Dorsolateral prefrontal cortex (tissue), 122 donors: ENCODE measurements at places on chromosomes 1 and 21.
A peak's percentile ranks its signal among the peaks of the same experiment; 100 is the strongest.

DNA sequence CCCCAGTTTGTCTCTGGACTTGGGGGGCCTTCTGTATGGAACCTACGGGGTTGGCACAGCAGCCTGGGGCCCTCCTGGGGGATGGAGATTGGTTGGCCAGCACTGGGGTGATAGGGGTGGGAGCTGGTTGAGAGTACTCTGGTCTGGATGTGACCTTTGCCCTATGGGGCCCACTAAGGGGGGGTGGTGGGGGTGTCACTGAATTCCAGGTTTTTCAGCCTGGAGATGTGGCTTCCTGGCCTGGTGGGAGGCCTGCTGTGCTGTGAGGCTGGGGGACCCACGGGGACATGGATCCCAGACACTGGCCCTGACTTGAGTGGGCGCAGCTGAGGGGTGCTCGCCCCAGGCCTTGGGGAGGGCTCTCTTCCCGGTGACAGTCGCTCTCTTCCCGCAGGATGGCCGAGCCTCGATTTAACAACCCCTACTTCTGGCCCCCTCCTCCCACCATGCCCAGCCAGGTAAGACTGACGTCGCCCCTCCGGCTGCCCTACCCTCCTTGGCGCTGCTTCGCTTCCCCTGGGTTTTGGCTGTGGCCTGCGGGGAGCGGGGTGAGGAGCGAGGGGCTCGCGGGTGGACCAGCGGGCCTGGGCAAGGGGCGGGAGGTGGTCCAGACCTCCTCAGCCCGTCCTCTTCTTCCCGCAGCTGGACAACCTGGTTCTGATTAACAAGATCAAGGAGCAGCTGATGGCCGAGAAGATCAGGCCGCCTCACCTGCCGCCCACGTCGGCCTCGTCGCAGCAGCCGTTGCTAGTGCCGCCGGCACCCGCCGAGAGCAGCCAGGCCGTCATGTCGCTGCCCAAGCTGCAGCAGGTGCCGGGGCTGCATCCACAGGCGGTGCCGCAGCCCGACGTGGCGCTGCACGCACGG, 19.6 kb downstream of the ZNF362 start:
- no peak for DNase-seq

GRCh38 chr1:177198243-177198642, 27.5 kb downstream of the BRINP2 start:
- no peak for DNase-seq

GRCh38 chr1:29823561-29823960, 587.2 kb downstream of the PTPRU start:
- DNase-seq: no peak

DNA sequence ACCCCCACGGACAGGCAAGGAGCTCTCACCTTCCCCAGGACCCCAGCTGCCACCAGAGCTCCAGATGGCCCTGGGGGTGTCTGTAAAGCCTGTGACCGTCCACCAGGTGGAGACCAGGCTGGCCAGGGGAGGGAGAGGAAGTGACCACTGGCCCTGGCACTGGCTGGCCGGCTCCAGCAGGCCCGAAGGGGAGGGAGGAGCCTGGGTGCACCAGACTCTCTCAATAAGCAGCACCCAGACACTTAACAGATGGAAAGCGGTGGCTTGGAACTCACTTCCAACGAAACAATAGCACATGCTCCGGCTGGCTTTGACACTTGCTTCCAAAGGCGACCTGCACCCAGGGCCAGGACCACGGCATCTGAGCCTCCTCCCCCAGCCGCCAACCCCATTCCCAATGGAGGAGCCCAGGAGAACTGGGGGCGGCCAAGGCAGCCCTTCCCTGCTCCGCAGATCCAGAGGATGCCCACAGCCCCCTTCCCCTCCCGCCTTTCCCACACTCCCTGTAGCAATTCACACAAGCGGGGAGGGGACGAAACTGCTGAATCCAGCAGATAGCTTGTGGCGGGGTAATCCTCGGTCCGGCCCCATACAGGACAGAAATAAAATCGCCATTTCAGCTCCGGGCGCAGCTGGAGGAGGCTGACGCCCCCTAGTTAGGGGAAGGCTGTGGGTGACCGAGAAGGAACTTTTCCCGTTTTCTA, 742 bp upstream of the PDE9A start:
- DNase-seq: peak; percentile 63

GRCh38 chr1:243294723-243295121, 38.9 kb downstream of the SDCCAG8 start:
- DNase-seq: no peak

DNA sequence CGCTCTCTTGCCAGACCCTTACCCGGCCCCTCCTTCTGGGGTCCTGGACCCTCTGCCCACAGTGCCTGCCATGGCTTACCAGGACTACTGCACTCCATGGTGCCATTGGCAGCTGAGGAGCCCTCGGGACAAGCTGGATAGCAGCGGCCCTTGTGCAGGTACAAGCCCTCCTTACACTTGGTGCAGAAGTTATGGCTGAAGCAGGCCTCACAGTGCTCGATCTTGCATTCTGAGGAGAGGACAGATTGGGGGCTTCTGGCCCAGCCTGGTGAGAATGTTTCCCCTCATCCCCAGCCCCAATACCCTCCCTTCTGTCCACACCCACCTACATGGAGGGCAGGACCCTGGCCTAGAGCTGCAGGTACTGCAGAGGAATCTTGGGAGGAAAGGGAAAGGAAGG, 18.4 kb upstream of the GNL2 start:
- DNase-seq: no peak

DNA sequence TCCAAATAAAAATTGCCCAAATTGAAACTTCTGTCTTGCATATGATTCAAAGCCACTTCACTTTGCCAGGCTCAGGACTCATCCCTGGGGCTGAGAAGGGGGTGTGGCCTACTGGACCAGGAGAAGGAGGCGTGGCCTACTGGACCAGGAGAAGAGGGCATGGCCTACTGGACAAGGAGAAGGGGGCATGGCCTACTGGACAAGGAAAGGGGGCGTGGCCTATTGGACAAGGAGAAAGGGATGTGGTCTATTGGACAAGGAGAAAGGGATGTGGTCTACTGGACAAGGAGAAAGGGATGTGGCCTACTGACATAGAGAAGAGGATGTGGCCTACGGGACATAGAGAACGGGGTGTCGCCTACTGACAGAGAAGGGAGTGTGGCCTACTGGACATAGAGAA, 405.3 kb downstream of the RRAGC start:
- no peak for DNase-seq

DNA sequence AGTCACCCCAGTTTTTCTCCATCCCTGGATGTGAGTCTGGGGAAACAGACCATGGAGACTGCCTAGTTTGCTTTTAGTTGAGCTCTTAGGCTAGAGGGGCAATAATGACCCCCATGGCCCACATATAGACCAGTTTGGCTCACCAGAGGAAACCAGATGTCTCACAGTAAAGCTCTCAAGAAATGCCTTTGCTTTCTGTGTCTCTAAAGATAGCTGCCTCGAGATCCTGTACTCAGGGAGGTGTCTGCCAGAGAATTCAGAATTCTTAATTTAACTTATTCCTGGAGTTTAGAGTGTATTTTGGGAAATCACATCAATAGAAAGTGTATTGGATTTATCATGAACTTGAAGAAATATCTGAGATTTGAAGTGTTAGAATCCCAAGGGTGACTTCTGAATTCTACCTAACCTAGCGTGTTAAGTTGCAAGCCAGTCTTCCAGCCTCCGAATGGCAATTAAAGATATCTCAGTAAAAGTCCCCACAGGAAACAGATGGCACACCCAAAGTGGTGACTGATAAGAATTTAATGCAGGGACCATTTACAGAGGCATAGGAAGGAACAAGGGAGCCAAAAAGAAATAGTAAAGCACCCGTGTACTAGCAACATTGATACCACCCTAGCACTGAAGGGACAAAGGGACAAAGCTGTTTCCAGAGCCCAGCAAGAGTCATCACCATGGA, 37.1 kb downstream of the STYXL2 start:
- no peak for DNase-seq
